ENCODE measurements at places on chromosomes 4 and X. TPM values are rescaled to one million over a fixed set of nuclear protein-coding genes. Genes with fewer than 3 reads are reported as not detected.

XAGE2 gene
- not detected for total RNA-seq

TBX22 gene
- not detected for total RNA-seq

XKRX gene
- 0.15 TPM for total RNA-seq

PIM2 gene
- total RNA-seq = 4.0 TPM

PLXNA3 gene
- 24.0 TPM for total RNA-seq

CT45A5 gene
- not detected for total RNA-seq

BTC gene
- 1.2 TPM for total RNA-seq

RNF128 gene
- 7.4 TPM for total RNA-seq

AMER1 gene
- total RNA-seq = 2.0 TPM

GLRB gene
- total RNA-seq = 11.8 TPM

PCDH19 gene
- total RNA-seq = under 0.01 TPM

SLC38A5 gene
- total RNA-seq = 78.2 TPM

PAGE1 gene
- total RNA-seq = not detected

TBC1D9 gene
- 33.4 TPM for total RNA-seq

CENPVL2 gene
- total RNA-seq = not detected

PRDM5 gene
- 21.8 TPM for total RNA-seq

SSX4 gene
- not detected for total RNA-seq

TSPAN7 gene
- not detected for total RNA-seq

MAOB gene
- total RNA-seq = 7.7 TPM

KIF4A gene
- 1.3 TPM for total RNA-seq

PARM1 gene
- not detected for total RNA-seq

FRAS1 gene
- total RNA-seq = 0.15 TPM

CAPN6 gene
- total RNA-seq = not detected

P2RY4 gene
- total RNA-seq = 0.44 TPM

TMSB15C gene
- 3.8 TPM for total RNA-seq

TCEAL3 gene
- 17.7 TPM for total RNA-seq

SMPX gene
- total RNA-seq = not detected

AADAT gene
- total RNA-seq = 3.9 TPM

C4orf50 gene
- not detected for total RNA-seq

ASMT gene
- not detected for total RNA-seq

ADH1A gene
- total RNA-seq = not detected

SH3D19 gene
- total RNA-seq = 69.7 TPM

PUDP gene
- 7.3 TPM for total RNA-seq

CENPVL1 gene
- not detected for total RNA-seq

CITED1 gene
- total RNA-seq = not detected

CSAG2 gene
- not detected for total RNA-seq

SMARCA1 gene
- total RNA-seq = 78.2 TPM

GPR143 gene
- not detected for total RNA-seq

TMEM47 gene
- total RNA-seq = 77.8 TPM

SPANXA2 gene
- total RNA-seq = not detected

BMPR1B gene
- 1.6 TPM for total RNA-seq

ABLIM2 gene
- under 0.01 TPM for total RNA-seq
